Left ventricle myocardium inferior (tissue), 1 donor: ENCODE measurements at places on chromosomes 5 and 9. TPM values are rescaled to one million over a fixed set of nuclear protein-coding genes. Genes with fewer than 3 reads are reported as not detected.

DNA sequence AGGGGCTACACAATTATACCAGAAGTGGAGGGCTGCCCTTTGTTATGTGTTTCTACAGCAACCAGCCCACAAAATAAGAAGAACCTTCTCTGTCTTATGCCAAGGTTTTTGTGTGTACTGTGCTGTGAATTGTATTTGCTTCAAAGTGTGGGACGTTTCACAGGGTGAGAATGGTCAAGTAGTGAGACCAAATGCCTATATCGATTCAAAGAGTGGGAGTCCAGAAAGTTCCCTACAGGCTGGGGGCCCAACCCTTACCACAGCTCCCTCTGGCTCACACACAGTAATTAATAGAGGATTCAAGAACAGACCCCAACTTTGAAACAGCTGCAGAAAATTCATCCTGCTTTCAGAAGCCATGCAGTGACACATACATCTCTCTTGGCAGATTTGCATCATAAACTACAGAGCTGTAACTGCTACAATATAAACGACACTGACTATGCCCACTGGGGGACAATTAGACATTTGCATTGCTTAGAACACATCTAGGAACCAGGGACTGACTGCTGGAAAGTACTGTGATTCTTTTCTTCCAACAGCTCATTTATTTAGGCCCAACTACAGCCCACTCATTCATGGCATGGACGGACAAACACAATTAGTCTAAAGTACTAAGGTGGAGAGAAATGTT is 12.8 kb downstream of the ENC1 start:
- DNase-seq, result no peak

DNA sequence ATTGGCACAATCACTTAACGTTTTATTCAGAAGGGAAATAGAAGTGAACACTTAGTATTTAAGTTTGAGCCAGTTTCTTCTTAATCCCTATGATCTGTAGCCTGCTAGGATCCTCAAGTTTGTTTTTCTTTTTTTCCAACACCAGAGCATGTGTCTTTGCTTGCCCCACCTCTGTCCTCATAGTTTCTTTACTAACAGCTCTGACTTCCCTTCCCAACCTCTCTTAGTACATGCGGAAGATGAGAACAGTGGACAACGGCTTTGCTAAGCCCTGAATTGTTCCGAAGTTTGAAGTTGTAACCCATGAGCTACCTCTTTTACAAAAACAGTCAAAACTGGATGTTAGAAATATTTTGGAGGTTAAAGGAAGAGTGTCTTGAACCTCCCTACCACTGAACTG is 61.7 kb upstream of the TAF11L2 start:
- DNase-seq, result no peak

DNA sequence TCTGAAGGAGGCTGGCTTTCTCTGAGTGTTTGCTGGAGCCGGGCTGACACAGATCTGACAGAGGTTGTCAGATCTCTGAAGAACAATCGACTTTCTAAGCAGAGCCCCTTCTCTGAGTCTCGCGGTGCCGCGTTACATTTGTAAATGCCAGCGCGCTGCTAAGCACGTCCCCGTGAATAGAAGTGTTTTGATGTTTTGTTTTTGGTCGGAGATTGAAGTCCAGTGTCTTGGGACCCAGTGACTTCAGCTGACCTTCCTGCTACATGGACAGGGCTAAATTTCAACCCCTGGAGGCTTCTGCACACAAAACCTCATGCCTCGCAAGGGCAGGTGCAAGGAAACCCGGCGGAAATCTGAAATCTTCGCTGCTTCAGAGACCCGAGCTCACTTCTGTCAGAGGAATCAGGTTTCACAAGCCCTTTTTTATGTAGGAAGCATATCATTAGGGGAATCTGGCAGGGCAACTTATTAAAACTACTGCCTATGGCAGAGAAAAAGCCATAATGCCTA is 27.2 kb downstream of the NEUROG1 start:
- DNase-seq, result no peak

- DNase-seq, result no peak
These were observed 283.6 kb upstream of the PRDM9 start for GRCh38 chr5:23223846-23224245.

- DNase-seq, result no peak
These were observed 85.4 kb upstream of the NR4A3 start for GRCh38 chr9:99736291-99736690.

DNA sequence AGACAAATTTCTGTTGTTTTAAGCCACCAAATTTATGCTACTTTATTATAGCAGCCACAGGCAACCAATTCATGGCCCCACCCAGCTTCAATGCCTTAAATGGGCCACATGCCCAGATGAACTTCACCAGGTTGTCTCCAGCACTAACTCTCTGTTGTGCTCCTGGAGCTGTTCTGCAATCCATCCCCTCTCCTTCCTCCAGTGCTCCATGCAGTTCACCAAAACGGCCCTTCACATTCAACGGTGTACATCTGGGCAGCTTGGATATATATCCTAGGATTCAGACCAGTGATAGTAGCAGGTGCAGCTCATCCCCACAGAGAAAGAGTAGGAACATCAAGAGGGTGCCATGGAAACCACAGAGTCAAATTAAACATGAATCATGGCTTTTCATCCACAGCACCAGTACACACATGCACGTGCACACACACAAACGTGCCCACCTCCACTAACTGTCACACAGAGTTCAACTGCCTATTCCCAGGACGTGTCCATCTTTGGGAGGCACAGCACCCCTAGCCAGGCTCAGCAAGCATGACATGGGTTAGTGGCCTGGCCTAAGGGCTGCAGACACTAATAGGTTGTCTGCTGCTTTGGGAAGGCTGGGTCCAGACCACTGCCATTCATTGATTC is 134.5 kb downstream of the MED10 start:
- no peak for DNase-seq

DNA sequence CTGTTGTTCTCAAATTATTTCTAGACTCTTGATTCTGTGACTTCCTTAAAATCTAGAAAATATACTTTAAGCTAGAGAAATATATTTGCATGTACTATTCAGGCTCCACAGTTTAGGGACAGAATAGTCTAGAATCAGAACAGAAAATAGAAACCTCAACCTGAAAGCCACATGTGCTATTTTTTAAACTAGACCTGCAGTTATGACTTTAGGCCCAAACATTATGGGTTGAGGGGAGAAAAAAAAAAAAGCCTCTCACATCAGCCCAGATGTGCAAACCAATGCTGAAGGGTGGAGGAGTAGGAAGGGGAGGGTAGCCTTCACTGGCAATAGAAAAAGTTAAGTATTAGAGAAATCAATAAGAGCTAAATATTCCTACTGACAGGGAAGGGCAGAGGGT is 35.7 kb downstream of the ELL2 start:
- DNase-seq, result no peak

DNA sequence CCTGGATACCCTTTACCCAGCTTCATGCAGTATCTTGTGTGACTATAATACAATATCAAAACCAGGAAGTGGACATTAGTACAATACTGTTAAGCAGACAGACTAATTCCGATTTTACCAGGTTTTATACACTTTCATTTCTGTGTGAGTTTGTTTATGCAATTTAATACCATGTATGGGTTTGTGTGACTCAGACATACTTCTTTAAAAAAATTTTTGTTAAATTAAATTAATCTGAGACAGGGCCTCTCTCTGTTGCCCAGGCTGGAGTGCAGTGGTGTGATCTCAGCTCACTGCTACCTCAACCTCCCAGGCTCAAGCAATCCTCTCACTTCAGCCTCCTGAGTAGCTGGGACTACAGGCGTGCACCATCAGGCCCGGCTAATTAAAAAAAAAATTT is 156.8 kb downstream of the GAPVD1 start:
- no peak for DNase-seq

GRCh38 chr5:141186897-141187512 is at the start of gene PCDHB9:
Gene PCDHB9, plus strand, starts transcription at chr5:141187161. Its CDS starts 158 bp downstream, at chr5:141187319.
- no peak for DNase-seq

GRCh38 chr9:106104887-106105286 is 410.5 kb downstream of the TMEM38B start:
- no peak for DNase-seq

GRCh38 chr9:82989929-82990328 is 73.0 kb downstream of the RASEF start:
- DNase-seq, result no peak

DNA sequence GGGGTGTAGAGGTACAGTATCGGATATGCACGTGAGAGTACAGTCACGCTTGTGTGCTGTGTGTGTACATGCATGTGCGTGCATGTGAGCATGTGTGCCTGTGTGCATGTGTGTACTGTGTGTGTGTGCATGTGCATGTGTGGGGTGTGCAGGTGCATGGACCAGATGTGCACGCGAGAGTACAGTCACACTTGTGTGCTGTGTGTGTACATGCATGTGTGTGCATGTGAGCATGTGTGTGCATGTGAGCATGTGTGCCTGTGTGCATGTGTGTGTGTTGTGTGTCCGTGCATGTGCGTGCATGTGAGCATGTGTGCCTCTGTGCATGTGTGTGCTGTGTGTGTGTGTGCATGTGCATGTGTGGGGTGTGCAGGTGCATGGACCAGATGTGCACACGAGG is 10.3 kb downstream of the SLC6A19 start:
- no peak for DNase-seq

DNA sequence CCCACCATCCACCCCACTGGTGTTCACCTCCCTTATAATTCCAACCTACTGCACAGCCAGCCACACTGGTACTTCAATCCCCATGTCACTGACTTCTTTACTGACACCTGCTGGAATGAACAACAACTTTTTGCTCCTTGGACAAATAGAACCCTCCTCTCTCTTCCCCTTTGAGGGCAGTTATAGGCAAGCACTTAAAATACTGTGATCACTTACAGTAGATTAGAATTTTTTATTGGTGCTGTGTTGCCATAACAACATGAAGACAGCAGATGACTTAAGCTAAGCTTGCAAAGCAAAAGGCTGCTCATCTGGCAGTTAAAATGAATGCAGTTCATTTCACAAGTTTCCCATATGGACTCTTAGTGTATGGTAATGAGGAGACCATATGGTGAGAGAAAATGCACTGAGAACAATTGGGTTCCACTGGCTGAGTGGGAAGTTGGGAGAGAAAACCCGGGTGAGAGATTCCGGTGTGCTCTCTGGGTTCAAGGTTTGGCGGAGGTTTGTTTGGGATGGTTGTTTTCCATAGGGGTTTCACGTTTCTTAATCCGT is 374.3 kb downstream of the EBF1 start:
- DNase-seq, result no peak

GRCh38 chr5:103424026-103424425 is 138.6 kb downstream of the NUDT12 start:
- no peak for DNase-seq

DNA sequence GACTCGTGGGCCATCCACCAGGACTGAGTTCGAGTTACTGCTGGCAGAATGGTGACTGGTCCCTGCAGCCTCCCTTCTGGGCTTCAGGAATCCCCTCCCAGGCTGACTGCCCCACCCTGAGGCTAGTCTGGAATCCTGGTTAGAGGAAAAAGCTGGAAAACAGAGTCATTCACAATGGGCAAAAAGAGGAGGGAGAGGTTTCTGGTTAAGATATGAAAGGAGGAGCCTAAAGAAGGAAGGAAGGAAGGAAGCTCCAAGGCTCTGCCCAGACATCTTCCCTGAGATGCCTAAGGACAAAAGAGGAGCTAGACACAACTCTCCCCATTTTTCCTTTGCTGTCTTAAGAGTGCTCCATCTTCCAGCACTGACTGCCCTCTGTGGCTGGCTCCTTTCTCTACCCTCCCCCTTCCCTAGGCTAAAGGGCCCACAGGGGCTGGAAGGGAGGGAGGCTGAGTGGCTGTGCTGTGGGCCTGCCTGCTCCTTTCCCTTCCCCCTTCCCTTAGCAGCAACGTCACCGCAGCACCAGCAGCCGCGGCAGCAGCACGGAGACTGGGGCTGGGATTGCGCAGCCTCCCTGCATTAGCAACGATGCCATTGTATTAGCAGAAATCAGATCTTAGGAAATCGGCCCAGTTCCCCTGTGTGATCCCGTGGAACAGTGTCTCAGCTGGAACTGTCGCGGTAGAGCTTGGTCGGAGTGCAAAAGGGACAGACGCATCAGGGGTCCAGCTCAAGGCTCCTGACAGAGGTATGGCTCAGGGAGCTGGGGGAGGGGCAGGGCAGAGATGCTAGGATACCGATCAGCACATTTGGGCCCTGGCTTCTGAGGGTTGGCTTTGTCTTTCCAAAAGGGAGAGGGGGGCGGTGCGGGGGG is 48.7 kb downstream of the RUSC2 start:
- peak; percentile 74 for DNase-seq

- no peak for DNase-seq
These were observed 163.7 kb downstream of the GABBR2 start for GRCh38 chr9:98545021-98545420.

GRCh38 chr5:37792975-37793631 is 46.7 kb downstream of the GDNF start:
- DNase-seq, result no peak

- DNase-seq, result no peak
These were observed 822.5 kb downstream of the PTPRD start for GRCh38 chr9:9790216-9790872.

DNA sequence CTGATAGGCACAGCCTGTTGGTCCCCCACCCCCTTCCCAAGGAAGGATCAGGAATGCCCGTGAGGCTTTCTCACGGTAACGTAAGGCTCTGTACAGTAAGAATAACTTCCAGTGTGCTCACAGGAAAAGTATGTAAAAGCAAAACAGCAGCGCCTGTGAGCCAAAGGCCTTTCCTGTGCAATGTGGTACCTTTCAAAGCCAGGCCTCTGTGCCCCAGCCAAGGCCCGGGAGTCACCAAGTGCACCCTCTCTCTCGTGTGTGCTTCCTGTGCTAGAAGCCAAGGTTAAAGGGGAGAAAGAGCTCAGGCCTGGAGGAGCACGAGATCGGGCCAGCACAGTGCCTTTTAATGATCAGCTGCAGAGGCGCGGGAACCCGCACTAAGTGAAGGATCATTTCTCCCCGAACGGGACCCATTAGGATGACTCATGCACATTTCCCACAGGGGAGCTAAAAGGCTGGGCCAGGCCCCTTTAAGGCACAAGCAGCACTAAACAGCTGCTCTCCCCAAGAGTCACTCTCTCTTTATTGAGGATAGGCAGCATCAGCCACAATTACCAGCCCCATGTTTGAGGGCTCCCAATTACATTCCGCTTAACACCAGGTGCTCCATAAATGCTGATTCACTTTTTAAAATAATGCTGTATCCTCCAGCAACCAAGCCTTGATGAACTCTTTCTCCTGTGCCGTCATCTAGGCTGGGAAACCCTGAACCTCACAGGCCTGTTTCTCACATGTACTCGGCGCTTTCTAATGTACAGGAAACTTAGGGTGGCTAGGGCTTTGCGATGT is 42.8 kb downstream of the SHB start:
- DNase-seq, result no peak

Gene PPP1R26
- total RNA-seq, result 20.9 TPM

Gene OMD
- total RNA-seq, result 6.4 TPM
